Activated CD4-positive, alpha-beta T cell treated with anti-CD3 and anti-CD28 coated beads, Interleukin-2, amount 10 ng/mL, durations not matched to agents 24 days and 14 days (primary cell): ENCODE measurements at places on chromosomes 12 and 14. TPM values are rescaled to one million over a fixed set of nuclear protein-coding genes. Genes with fewer than 3 reads are reported as not detected.

DNA sequence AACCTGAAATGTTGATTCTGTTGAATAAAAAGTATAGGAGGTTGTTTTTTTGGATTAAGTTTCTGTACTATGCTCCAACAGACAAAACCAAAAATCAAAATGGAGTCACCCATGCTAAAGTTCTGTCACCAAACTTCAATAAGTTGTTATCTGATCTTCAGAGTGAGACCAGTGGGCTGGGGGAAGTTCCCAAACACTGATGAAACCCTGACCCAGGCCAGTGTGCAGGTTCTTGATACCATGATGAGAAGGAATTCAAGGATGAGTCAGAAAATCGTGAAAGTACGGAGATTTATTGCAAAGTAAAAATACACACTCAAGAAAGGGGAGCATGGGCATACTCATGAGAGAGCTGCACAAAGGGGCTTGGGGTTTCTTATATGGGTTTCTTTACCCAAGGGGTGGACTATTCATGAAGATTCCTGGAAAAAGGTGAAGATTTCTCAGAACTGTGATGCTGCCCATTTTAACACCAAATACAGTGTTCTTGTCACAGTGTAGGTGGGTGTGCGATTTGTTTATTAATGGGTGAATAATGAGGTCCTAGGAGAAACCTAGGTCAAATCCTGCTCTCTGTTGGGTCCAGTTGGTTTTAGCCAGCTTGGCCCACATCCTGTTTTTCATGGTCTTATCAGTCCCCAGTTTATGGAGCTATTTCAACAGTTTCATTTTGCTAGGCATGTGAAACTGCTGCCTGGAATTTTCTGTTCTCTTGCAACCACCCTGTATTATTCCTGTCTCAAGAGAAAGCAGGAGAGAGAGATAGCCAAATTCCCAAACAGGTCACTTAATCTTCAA, 27.5 kb upstream of the DENND5B start:
- no peak for DNase-seq

DNA sequence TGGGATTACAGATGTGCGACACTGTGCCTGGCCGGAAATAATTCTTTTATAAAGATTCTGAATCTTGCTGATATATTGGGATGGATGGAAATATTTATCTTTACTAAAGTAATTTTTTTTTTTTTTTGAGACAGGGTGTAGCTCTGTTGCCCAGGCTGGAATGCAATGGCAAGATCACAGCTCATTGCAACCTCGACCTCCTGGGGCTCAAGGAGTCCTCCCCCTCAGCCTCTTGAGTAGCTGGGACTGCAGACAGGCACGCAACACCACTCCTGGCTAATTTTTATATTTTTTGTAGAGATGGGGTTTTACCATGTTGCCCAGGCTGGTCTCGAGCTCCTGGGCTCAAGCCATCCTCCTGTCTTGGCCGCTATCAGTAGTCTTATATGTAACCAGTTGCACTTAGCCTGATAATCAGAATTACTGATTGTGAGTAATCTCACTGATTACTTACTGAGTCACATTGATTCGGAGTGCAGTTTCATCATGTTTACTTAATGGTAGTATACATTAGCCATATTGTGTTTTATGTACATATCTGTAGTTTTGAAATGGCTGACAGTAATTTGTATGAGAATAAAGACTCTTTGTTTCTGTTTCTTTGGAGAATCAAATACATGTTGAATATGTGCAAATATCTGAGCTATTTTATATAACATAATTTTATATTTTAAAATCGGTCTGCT, 50.4 kb upstream of the LRTM2 start:
- no peak for DNase-seq

- no peak for DNase-seq
Measured at GRCh38 chr12:77601069-77601468, 229.6 kb upstream of the NAV3 start.

DNA sequence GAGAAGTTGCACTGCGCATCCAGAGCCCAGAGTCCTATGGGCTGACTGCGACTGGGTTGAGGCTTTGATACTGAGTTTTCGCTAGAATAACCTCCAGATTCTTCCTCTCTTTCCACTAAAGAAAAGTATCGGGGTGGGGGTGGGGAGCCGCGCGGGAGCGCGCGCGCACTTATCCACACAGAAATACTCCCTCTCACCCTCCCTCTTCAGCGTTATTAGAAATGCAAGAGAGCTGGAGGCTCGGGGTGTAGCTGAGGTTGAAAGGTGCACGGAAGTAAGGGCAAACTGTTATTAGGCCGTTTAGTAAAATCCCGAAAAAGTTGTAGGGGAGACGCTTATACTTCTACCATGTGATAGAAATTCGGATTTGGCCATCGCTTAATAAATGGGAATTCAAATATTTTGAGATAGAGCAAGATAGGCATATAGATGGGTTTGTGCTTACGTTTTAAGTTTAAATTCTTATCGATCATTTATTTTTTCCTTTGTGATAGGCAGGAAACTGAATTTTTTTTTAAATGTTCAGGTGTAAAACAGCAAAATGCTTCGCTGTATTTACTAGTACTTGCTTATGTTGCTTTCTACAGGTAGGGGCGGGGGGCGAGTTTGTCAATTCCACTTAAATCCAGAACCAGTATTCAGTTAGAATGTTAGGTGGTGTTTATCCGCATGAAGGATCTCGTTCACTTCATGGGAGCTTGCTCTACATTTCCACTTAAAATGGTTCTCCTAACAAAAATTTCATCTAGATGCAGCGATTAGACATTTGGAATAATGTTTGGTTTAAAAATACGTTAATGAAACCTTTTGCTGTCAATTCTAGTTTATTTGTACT, 1.1 kb downstream of the ARHGAP5 start:
- DNase-seq = no peak

Gene BTBD7
- 15.2 and 19.4 TPM in 2 replicates for total RNA-seq

DNA sequence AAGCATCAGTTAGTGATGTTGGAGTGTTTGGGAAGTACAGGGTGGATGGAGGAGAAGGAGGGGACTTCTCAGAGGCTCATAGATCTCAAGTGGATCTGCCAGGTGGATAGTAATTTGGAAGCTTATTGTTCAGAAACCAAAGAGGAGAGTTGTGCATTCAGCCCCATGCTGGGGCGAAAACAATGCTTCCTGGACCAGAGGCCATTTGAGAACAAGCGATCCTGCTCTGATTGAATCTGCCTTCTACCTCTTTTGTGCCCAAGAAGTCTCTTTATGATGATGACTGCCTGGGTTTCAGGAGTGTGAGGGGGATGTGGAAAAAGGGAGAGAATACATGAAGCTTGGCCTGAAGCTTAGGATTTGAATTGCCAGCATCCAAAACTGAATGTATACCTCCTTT, 110.8 kb upstream of the SRRM4 start:
- DNase-seq = no peak

Gene SERPINA10
- not detected in 2 replicates for total RNA-seq

Gene SYNDIG1L
- not detected in 2 replicates for total RNA-seq

DNA sequence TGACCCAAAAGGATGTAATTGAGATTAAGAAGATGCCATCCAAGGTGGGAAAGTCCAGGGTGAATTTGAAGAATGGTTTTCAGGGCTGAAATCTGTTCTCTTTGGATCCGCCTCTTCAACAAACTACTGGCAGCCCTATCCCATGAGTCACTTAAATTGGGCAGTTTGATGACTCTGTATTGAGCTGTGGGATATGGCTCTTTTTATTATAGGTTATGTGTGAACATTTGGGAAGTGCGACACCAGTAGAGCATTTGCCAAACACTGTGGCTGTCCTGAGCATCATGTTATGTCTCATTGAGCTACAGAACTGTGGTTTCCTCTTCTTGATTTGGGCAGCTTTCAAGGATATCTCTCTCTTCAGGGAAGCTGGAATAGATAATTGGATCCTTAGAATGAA, 22.3 kb downstream of the IFT43 start:
- DNase-seq = no peak

DNA sequence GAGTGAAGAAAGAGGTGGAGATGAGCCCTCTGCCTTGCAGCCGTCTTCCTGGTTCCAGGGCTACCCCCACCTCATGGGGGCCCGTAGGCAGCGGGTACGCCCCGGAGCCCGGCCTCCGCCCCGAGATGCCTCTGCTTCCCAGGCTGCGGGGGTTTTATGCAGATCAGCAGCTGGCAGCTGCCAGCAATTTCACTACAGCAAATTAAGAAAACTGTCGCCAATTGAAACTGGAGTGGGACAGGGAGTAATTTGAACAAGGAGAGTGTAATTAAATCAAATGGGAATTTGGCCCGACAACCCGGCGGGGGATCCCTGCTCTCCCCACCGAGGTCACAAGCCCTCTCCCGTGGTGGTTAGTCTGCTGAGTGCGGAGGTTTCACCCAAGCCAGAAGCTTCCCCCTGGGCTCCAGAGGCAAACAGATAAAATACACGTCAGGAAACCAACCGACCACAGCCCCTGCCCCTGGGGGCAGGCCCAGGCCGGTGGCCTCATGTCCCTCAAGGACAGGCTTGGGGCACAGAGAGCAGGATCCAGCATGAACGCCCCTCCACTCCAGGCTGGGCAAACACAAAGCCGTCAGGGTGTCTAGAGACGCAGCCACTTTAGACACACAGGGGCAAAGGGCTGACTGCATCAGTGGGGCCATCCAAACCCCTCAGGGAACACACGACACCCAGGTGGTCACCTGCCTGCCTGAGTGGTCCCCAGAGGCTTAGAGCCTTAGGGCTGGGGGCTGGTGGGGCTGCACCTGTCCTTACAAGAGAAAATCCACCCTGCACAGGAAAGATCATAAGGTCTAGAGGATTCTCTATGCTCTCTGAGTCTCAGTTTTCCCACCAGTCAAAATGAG, 53.8 kb downstream of the TESC start:
- DNase-seq = no peak

Gene POTEG
- not detected in 2 replicates for total RNA-seq

Gene RABGGTA
- 49.6 and 51.1 TPM in 2 replicates for total RNA-seq

DNA sequence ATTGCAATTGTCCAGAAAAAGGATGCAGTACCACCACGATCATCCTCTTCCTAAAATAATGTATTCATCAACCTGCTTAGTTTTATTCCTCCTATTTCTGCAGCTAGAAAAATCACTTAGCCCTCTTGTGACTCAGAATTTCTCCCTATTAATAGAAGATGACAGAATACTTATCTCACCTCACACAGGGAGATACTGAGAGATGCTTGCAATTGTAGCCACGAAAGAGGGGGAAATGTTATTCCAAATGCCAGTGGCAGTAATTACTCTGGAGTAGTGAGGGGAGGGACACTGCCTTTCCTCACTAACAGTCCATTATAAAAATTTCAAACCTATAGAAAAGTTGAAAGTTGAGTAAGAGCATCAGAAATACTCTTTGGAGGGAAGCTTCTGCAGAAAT, 11.8 kb upstream of the DUSP6 start:
- DNase-seq = no peak

GRCh38 chr12:13101821-13102375, 1.6 kb downstream of the GSG1 start:
- peak; percentile 69 for DNase-seq

DNA sequence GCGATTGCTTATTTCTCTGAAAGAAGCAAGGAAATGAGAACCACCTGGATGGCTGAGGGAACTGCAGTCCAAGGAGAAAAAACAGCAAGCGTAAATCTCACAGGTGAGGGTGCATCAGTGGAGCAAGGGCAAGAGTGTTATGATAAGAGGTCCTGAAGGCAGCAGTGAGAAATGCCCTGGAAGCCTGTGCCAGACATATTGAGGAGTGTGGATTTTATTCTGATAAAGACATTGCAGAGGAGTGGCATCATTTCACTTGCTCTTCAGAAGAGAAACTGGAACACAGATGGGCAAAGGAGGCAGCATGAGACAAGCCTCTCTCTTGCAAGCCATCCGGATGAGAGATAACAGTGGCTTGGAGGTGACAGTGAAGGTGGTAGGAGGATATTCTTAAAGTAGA, 78.5 kb downstream of the PDE3A start:
- no peak for DNase-seq

GRCh38 chr14:61566537-61567225, 128.6 kb upstream of the HIF1A start:
- DNase-seq = no peak

Gene ENTPD5
- 10.6 and 12.2 TPM in 2 replicates for total RNA-seq

Gene C1S
- 1.9 and 2.6 TPM in 2 replicates for total RNA-seq

- DNase-seq = no peak
Measured at GRCh38 chr14:91805659-91806058, 61.7 kb downstream of the TC2N start.

DNA sequence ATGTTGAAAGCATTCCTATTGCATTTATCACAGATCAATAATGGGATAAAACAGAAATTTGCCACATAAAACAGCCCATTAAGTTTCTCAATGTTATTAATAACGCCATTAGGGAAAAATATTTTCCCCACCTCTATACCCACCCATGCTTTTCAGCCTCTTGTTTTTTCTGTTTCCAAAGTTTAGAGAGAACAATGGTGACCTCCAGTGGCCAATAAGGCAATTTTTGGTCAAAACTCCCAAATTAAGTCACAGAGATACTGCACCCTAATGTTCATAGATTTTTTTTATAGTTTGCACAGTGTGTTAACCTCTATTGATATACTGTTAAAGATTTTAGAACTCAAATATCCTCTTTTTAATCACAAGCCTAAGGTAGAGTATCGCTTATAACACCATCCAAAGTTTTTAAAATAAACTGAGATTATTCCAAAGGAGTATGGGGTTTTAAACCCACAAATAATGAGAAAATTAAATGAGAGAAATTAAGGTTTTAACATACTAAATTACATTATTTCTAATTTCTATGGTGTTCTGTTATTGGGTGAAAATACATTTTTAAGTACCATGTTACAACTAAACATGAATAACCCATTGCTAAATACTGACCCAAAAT, 184.7 kb upstream of the DCN start:
- DNase-seq = no peak

Gene MYF5
- total RNA-seq = not detected in 2 replicates

GRCh38 chr14:21106176-21106497, 5.3 kb downstream of the TMEM253 start:
- no peak for DNase-seq

DNA sequence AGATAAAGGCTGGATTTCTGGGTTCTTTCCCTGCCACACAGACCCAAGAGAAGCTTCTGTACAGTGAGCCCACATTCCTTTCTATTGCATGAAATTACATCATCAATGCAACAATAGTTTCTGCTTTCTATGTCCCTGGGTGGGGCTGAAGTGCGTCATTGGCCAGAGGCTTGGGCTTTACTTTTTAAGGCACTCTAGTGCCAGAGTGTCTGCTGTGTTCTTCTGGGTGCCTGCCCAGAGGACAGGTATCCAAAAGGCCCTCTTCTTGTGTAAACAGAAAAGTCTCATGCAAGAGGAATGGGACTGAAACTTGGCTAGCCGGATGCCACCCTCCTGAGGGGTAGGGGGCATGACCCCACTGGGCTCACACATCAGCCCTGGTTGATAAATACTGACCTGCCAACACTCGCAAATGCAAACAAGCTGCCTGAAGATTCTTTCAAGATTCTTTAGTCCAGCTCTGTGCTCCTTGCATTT, 5.9 kb downstream of the KRT86 start:
- DNase-seq = no peak
